ENCODE measurements at places on chromosomes 3 and 15. TPM values are rescaled to one million over a fixed set of nuclear protein-coding genes. Genes with fewer than 3 reads are reported as not detected.
A peak's percentile ranks its signal among the peaks of the same experiment; 100 is the strongest.

DNA sequence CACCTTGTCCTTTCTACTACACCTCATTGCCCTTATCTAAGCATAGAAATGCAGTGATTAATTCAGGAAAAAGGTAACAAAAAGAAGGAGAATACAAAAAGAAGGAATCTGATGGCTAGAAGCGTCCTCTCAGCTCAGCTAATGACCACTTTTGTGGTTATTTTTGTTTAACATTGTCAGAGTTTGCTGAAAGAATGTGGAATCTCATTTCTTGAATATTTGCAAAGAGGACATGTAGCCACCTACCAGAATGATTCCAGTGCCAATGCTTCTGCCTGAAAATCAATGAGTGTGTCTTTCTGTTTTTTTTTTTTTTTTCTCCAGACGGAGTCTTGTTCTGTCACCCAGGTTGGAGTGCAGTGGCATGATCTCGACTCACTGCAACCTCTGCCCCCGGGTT is 24.5 kb downstream of the NANOGP8 start:
- no peak for DNase-seq

DNA sequence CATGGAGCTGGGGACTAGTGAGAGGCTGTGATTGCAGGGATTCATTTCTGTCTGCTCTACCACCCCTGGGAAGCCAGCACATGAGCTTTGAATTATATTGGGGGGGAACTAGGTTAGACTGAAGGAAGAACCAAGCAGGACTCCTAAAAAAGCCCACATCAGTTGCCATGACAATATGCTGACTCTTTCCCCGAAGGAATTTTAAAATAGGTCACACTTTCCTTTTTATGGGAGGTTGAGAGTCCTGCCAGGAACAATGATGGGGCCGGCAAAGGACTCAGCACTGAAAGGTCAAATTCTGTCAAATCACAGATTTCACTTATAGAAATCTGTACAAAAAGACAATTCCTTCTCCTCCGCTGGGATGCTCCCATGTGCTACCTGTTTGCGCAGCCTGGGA is 130.8 kb downstream of the ZNF621 start:
- DNase-seq = no peak

GP5 gene
- total RNA-seq = 0.06 TPM

DNA sequence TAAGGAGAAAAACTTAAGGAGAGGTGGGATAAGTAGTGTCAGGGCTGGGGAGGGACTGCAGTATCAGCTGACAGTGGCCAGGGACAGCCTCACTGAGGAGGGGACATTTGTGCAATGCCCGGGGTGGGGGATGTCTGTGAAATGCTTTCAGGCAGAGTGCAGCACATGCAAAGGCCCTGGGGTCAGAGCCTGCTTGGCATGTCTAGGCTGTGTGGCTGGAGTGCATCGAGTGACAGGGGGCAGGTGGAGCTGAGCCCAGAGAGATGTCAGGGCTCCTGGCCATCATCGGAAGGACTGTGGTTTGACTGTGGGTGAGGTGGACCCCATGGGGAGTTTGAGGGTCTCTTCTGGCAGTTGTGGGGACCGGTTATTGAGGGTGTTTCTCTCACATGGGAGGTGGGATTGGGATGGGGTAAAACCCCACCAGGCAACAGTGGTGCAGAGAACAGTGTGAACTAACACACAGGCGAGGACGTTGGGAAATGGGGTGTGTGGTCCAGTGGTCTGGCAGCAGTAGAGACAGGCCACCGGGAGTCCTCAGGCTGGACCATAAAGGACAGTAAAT is 61.2 kb downstream of the FBLN2 start:
- DNase-seq = no peak

GRCh38 chr3:136957751-136958288 is at the start of gene IL20RB:
IL20RB (plus strand) TSS chr3:136957983; CDS start chr3:136958114, 131 bp downstream.
- DNase-seq = peak; percentile 92

FBXW12 gene
- not detected for total RNA-seq

GRCh38 chr15:41688671-41689070 is 28.5 kb downstream of the MGA start:
- DNase-seq = no peak

GRCh38 chr15:65054333-65055200 is 9.4 kb downstream of the SLC51B start:
- peak; percentile 62 for DNase-seq

CASR gene
- not detected for total RNA-seq

All from lower leg skin (tissue), 4 donors.